ENCODE measurements at places on chromosomes 2 and 18.

DNA sequence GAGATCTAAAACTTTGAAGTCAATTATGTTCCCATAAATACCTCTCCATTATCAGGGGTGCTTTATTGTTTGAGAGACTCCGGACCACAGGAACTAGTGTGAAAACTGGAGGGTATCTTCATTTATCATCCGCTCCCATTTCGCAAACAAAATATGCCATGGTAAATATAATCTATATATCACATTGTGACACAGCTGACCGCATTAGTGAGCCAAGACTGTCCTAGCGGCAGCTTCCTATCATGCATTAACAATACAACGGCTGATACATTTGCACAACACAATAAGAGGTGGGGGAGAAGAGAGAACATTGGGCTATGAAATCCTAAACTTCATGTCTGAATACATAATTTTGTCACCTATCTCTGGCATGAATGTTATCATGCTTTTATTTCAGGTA is 29.5 kb downstream of the BCL11A start:
- no peak overlapping the region for H3K4me3 ChIP-seq
- no peak for DNase-seq
- H3K4me1 ChIP-seq: no peaks in the 10 kb centered on the region
- H3K36me3 ChIP-seq: no peaks in the 10 kb centered on the region

- peak; percentile 6 for DNase-seq
- H3K36me3 ChIP-seq: no peaks in the 10 kb centered on the region
- no peaks in the 10 kb centered on the region for H3K4me1 ChIP-seq
Measured at GRCh38 chr2:95208106-95208505, 785 bp downstream of the ZNF892 start.

- H3K4me1 ChIP-seq: no peaks in the 10 kb centered on the region
- H3K27me3 ChIP-seq: no peaks in the 10 kb centered on the region
- DNase-seq: no peak
- no peak overlapping the region for H3K27ac ChIP-seq
- no peaks in the 10 kb centered on the region for H3K36me3 ChIP-seq
Measured at GRCh38 chr2:45978302-45978859, 318.8 kb upstream of the EPAS1 start.

GRCh38 chr2:137644731-137645130 is 319.5 kb upstream of the HNMT start:
- DNase-seq: no peak
- no peaks in the 10 kb centered on the region for H3K27me3 ChIP-seq
- no peaks in the 10 kb centered on the region for H3K4me1 ChIP-seq
- no peaks in the 10 kb centered on the region for H3K36me3 ChIP-seq

DNA sequence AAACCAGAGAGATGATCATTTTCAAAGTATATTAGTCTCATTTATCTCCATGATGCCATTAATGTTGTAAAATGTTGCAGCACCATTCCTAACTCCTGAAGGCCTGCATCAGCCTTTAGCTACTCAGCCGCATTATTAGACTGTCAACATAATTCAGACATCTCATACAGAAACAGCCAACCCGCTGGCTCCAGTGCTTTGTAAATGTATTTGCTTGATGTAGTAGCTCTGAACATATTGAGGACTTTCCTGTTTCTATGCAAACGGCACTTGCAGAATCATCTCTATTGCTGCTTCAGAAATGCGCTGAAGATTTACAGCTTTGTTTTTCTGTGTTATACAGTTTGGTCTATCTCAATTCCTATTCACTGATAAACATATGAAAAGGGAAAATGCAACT is 372.2 kb downstream of the DSEL start:
- H3K27me3 ChIP-seq: no peaks in the 10 kb centered on the region
- no peaks in the 10 kb centered on the region for H3K4me1 ChIP-seq
- H3K36me3 ChIP-seq: no peaks in the 10 kb centered on the region
- no peak overlapping the region for H3K27ac ChIP-seq

- H3K4me3 ChIP-seq: no peak overlapping the region
- no peak overlapping the region for H3K27ac ChIP-seq
- no peaks in the 10 kb centered on the region for H3K4me1 ChIP-seq
Measured at GRCh38 chr2:241811952-241812729, 3.1 kb downstream of the NEU4 start.

DNA sequence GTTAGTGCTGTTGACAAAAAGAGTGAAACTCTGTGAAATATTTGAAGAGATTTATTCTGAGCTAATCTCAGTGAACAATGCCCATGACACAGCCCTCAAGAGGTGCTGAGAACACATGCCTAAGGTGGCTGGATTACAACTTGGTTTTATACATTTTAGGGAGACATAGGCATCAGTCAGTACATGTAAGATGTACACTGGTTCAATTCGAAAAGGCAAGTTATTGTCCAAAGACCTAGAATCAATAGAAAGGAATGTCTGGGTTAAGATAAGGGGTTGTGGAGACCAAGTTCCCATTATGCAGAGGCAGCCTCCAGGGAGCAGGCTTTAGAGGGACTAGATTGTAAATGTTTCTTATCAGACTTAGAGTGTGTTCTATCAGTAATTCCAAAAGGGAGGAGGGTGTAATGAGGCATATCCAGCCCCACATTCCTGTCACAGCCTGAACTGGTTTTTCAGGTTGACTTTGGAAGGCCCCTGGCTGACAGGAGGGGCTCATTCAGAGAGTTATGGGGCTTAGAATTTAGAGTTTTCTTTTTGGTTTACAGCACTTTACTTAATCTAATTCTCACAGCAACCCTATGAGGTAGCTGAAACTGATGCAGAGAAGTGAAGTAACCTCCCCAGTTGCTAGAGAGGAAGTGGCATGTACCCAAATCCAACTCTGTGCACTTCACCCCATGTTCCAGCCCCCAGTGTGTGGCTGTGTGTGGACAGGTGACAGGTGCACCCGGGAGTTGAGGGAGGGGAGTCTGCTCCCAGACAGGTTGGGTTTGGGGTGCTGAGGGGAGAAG is 28.3 kb upstream of the ASAP2 start:
- no peak overlapping the region for H3K4me3 ChIP-seq
- H3K4me1 ChIP-seq: peaks cover 15% of the 10 kb centered on the region

DNA sequence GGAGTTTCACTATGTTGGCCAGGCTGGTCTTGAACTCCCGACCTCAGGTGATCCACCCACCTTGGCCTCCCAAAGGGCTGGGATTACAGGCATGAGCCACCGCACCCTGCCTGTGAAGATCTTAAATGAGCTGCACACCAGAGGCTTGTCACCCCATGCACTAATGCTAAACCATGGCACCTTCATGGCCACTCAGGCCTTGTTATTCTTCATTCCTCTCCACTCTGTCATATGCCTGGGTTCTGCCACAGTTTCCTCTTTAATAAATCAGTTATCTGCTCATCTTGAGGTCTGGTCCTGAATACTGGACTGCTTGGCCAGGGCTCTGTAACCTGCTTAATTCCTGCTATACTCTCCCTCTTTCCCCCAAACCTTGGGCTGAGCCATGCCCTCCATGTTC is 303.9 kb upstream of the FBXO11 start:
- H3K27ac ChIP-seq: no peak overlapping the region
- H3K36me3 ChIP-seq: no peaks in the 10 kb centered on the region
- H3K27me3 ChIP-seq: no peaks in the 10 kb centered on the region

GRCh38 chr2:70143314-70144150 is 47.3 kb downstream of the C2orf42 start:
- no peaks in the 10 kb centered on the region for H3K27me3 ChIP-seq
- peak; percentile 48 for DNase-seq
- H3K4me3 ChIP-seq: peak overlapping the region; percentile 66
- H3K4me1 ChIP-seq: peaks cover 14% of the 10 kb centered on the region
- H3K36me3 ChIP-seq: no peaks in the 10 kb centered on the region

DNA sequence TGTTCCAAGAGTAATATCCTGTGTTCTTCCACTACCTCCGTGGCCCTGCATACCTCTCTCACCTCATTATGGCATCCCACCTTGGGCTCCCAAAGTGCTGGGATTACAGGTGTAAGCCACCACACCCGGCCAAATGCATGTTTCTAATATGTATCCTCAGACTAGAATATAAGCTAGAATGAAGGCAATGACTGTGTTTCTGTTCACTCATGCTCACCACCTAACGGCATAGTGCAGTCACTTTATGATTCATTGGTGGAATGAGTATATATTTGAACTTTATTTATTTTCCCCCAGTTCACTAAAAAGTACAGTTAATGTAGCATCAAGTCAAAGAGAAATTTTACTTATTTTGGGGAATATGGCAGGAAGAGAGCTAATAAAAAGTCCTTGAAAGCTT is 11.3 kb downstream of the PIGN start:
- H3K4me1 ChIP-seq: no peaks in the 10 kb centered on the region
- no peak overlapping the region for H3K4me3 ChIP-seq
- no peaks in the 10 kb centered on the region for H3K36me3 ChIP-seq
- no peak overlapping the region for H3K27ac ChIP-seq

DNA sequence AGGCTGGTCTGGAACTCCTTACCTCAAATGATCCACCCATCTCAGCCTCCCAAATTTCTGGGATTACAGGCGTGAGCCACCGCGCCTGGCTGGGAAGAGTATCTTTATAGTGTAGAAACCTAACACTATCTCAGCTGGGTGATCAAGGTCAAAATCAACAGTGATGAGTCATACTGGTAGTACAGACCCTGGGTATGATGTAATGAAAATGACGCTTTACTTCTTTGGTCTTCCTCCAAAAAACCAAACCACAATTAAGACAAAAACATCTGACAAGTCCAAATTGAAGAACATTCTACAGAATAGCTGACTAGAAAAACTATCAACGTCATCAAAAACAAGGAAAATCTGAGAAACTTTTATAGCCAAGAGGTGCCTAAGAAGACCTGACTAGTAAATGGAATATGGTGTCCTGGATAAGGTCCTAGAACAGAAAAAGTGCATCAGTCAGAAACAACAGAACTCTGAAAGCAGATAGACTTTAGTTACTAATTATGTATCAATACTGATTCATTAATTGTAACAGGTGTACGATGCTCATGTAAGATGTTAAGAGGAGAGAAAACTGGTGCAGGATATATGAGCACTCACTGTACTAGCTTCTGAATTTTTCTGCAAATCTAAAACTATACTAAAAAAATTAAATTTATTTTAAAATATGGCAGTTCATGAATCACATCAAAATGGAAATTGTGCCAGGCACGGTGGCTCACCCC is 25.4 kb downstream of the PDCL3 start:
- H3K36me3 ChIP-seq: no peaks in the 10 kb centered on the region
- H3K27ac ChIP-seq: no peak overlapping the region
- no peaks in the 10 kb centered on the region for H3K4me1 ChIP-seq
- H3K4me3 ChIP-seq: no peak overlapping the region
- DNase-seq: peak; percentile 75

DNA sequence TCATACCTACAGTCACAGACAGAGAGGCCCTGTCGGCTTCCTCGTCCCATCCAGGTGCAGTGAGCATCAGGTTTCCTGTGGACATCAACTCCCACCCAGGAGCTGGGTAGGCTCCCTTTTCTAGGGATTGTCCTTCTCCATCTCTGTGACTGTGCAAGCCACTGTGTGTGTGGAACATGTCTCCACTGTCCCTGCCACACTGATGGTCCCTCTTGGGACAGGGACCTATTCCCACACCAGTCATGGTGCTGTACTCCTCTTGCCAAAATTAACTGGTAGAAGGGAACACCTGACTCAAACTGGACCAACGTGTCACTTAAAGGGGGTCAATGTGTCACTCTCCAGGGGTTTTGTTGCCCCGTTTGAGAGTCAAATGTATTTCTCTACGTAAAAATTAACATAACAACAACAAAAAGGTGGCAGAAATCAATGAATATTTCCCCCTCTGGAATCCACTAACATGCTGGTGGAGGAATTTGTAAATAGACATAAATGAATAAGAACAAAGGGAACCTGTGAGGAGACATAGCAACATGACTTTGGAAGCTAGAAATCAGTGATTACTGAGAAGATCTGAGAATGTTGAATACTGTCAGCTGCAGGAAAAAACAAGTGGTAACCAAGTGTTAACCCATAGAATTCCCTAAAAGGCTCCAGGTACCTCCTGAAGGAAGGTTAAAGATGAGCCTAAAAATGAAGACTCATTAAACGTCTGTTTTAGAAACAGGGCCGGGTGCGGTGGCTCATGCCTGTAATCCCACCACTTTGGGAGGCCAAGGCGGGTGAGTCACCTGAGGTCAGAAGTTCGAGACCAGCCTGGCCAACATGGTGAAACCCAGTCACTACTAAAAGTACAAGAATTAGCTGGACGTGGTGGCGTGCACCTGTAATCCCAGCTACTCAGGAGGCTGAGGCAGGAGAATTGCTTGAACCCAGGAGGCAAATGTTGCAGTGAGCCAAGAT is 40.4 kb downstream of the SH2D6 start:
- no peaks in the 10 kb centered on the region for H3K27me3 ChIP-seq
- H3K27ac ChIP-seq: no peak overlapping the region
- DNase-seq: no peak
- no peaks in the 10 kb centered on the region for H3K4me1 ChIP-seq
- H3K4me3 ChIP-seq: no peak overlapping the region

- DNase-seq: no peak
- no peak overlapping the region for H3K27ac ChIP-seq
- H3K4me3 ChIP-seq: no peak overlapping the region
- no peaks in the 10 kb centered on the region for H3K27me3 ChIP-seq
Measured at GRCh38 chr2:152846697-152847470, 128.5 kb downstream of the ARL6IP6 start.

DNA sequence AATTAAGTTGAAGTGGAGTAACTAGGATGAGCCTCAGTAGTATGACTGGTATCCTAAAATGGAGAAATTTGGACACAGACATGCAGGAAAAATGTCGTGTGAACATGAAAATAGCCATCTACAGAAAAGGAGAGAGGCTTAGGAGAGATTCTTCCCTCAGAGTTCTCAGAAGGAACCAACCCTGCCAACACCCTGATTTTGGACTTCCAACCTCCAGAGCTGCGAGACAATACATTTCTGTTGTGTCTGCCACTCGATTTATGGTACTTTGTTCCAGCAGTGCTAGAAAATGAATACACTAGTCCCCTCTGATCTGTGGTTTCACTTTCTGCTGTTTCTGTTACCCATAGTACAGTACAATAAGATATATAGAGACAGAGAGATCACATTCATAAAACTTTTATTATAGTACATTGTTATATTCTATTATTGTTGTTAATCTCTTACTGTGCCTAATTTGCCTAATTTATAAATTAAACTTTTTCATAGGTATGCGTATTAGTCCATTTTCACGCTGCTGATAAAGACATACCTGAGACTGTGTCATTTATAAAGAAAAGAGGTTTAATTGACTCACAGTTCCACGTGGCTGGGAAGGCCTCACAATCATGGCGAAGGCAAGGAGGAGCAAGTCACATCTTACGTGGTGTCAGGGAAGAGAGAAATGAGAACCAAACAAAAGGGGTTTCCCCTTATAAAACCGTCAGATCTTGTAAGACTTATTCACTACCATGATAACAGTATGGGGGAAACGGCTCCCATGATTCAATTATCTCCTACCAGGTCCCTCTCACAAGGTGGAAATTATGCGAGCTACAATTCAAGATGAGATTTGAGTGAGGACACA is 41.3 kb downstream of the PLEKHA3 start:
- H3K27me3 ChIP-seq: no peaks in the 10 kb centered on the region
- peaks cover 1% of the 10 kb centered on the region for H3K36me3 ChIP-seq
- no peak for DNase-seq
- no peaks in the 10 kb centered on the region for H3K4me1 ChIP-seq
- no peak overlapping the region for H3K4me3 ChIP-seq

- DNase-seq: no peak
- no peaks in the 10 kb centered on the region for H3K36me3 ChIP-seq
- no peaks in the 10 kb centered on the region for H3K27me3 ChIP-seq
- H3K4me1 ChIP-seq: peaks cover 7% of the 10 kb centered on the region
- no peak overlapping the region for H3K27ac ChIP-seq
Measured at GRCh38 chr2:201774546-201774945, 6.2 kb downstream of the ALS2 start.
